ENCODE measurements at places on chromosomes 6 and 20. TPM values are rescaled to one million over a fixed set of nuclear protein-coding genes. Genes with fewer than 3 reads are reported as not detected.

The MYBL2 gene
- 71.7 TPM for polyA plus RNA-seq

The LAMA4 gene
- 2.8 TPM for polyA plus RNA-seq

The HDAC2 gene
- 324 TPM for polyA plus RNA-seq

The MICB gene
- 8.8 TPM for polyA plus RNA-seq

The THBD gene
- 0.10 TPM for polyA plus RNA-seq

The PRSS35 gene
- polyA plus RNA-seq: 1.7 TPM

The PGBD1 gene
- 7.5 TPM for polyA plus RNA-seq

The EYA2 gene
- polyA plus RNA-seq: 0.94 TPM

The FAM184A gene
- 10.6 TPM for polyA plus RNA-seq

The NOX3 gene
- not detected for polyA plus RNA-seq

The PAX1 gene
- polyA plus RNA-seq: not detected

The PCK1 gene
- polyA plus RNA-seq: not detected

The RSPH4A gene
- 1.0 TPM for polyA plus RNA-seq

The ZBTB46 gene
- polyA plus RNA-seq: 3.2 TPM

The TAB2 gene
- 21.7 TPM for polyA plus RNA-seq

The TREML1 gene
- not detected for polyA plus RNA-seq

The STK38 gene
- 10.8 TPM for polyA plus RNA-seq

The BPIFB4 gene
- not detected for polyA plus RNA-seq

The PMEPA1 gene
- 15.4 TPM for polyA plus RNA-seq

The CTCFL gene
- polyA plus RNA-seq: 0.80 TPM

The PRRT1 gene
- polyA plus RNA-seq: 2.7 TPM

The TMC2 gene
- polyA plus RNA-seq: not detected

The RAB32 gene
- polyA plus RNA-seq: 5.7 TPM

The FGD2 gene
- polyA plus RNA-seq: 0.13 TPM

The HLA-DPA1 gene
- polyA plus RNA-seq: 3.9 TPM

The PNPLA1 gene
- not detected for polyA plus RNA-seq

The DACT2 gene
- 1.5 TPM for polyA plus RNA-seq

The LRRC73 gene
- not detected for polyA plus RNA-seq

The GPLD1 gene
- polyA plus RNA-seq: 3.4 TPM

The ECT2L gene
- 0.14 TPM for polyA plus RNA-seq

The SLPI gene
- not detected for polyA plus RNA-seq

The COL21A1 gene
- 5.0 TPM for polyA plus RNA-seq

The ANKEF1 gene
- 4.6 TPM for polyA plus RNA-seq

The SMPDL3A gene
- polyA plus RNA-seq: 5.1 TPM

The SPO11 gene
- polyA plus RNA-seq: not detected

The TP53RK gene
- polyA plus RNA-seq: 23.1 TPM

The CNR1 gene
- polyA plus RNA-seq: 0.71 TPM

The GSTA1 gene
- polyA plus RNA-seq: not detected

The IL17F gene
- polyA plus RNA-seq: not detected

The HLA-DRB1 gene
- polyA plus RNA-seq: 2.7 TPM

The LGSN gene
- polyA plus RNA-seq: not detected

The C6orf58 gene
- 0.18 TPM for polyA plus RNA-seq

The MLIP gene
- not detected for polyA plus RNA-seq
